Gastroesophageal sphincter (tissue), 4 donors: ENCODE measurements at places on chromosomes 16 and 17. TPM values are rescaled to one million over a fixed set of nuclear protein-coding genes. Genes with fewer than 3 reads are reported as not detected.

DNA sequence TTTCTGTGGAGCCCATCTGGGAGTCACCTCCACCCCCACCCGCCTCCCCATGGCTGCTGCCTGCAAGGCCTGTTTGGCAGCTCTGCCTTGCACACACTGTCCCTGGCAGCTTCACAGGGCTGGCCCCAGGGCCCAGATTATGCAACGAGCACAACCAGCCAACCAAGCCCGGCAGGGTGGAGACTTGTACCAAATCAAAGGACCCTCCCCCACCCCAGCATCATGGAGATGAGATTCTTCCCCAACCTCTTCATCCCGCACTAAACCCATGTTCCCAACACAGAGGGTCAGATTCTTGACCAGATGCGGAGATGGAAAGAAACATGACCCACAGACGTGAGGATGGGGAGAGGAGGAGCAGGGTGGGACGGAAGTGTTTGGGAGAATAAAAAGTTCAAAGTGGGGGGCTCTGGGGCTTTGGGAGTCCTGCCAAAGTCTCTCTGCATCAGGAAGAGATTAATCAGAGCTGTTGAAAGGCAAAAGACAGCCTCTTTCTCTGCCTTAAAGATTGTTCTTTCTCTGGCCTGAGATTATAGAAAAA is 3.8 kb downstream of the SMARCD2 start:
- ATAC-seq, result peak; percentile 80

DNA sequence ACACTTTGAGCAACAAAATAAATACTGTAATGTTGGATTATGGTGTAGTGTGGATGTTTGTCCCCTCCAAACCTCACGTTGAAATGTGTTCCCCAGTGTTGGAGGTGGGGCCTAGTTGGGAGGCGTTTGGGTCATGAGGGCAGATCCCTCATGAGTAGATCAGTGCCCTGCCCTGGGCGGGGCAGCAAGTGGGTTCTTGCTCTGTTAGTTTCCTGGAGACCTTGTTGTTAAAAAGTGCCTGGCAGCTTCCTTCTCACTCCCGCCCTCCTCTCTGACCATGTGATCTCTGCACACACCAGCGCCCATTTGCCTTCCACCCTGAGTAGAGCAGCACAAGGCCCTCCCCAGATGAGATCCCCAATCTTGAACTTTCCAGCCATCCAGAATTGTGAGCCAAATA is 67.7 kb downstream of the MPRIP start:
- ATAC-seq, result peak; percentile 6

DNA sequence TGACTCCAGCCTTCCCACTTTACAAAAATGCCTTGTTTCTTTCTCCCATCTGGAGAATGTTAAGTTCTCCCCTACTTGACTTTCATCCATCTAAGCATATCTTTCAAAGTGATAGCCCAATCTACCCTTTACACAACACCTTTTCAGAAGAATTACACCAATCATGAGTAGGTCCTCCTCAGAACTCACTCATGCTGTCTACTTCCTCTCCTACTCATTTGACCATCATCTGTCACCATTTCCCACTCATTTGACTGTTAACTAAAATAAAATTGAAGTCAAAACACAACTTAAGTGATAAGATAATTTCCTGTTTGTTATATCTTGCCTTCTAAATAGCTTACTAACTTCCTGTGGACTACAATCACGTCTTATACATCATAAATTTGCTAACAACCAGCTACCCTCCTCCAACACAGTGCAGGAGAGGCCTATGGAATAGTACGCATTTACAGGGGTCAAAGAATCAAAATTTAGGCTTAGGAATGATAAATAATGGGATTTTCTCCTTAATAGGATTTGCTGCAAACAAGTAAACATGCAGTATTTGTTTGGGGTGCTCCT is 16.1 kb downstream of the KCNJ16 start:
- ATAC-seq, result no peak

- ATAC-seq, result no peak
Observed at GRCh38 chr17:46081018-46081320, 81.9 kb downstream of the STH start.

GRCh38 chr17:1083451-1084187 is 86.7 kb downstream of the TIMM22 start:
- no peak for ATAC-seq

- no peak for ATAC-seq
Observed at GRCh38 chr16:48810803-48811453, 200.9 kb upstream of the N4BP1 start.

DNA sequence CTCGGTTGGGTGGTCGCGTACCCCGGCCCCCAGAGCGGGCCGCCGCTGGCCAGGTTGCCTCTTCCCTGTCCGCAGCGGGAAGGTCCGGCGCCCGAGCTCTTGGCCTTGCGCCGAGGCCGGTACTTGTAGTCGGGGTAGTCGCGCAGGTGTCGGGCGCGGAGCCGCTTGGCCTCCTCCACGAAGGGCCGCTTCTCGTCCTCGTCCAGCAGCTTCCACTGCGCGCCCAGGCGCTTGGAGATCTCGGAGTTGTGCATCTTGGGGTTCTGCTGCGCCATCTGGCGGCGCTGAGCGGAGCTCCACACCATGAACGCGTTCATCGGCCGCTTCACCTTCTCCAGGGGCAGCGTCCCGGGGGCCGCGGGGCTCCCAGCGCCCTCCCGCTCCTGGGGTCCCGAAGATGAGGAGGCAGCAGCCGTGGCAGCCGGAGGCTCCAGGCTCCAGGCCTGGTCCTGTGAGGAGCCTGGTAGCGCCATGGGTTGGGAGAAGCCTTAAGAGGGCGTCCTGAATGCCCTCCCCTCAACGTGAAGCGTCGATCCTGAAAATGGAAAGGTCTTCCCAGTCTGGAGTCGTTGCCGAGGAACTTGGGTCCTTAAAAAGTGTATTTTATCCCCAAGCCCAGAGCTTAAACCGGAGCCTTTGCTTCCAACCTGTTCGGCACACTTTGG is 558 bp downstream of the SOX15 start:
- ATAC-seq, result peak; percentile 89

DNA sequence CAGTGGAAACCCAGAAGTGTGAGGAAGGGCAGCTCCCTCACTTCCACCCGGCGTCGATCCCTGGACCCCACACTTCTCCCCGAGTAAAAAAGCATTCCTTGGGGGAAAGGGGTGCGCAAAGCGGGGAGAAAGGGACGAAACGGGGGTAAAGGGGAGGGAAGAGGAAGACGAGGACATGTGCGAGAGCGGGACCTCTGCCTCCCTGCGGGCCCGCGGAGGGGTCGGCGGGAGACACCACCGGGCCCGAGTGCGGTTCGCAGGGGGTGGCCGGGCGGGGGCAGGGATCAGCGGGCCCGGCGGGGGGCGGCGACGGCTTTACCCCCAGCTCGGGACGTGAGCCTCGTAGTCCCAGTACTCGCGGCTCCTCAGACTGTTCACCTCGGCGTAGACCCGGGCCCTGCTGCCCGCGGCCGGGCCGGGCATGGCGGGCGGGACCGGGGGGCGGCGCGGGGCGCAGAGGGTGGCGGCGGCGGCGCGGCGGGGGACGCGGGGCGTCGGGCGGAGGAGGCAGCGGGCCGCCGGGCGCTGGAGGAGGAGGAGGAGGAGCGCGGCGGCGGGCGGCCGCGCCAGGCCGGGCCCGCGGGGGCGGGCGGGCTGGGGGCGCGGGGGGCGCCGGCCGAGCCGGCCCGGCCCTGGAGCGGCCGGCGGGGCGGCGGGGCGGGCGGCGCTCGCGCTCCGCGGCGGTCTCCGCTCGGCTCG is 443 bp downstream of the CSNK2A2 start:
- no peak for ATAC-seq

DNA sequence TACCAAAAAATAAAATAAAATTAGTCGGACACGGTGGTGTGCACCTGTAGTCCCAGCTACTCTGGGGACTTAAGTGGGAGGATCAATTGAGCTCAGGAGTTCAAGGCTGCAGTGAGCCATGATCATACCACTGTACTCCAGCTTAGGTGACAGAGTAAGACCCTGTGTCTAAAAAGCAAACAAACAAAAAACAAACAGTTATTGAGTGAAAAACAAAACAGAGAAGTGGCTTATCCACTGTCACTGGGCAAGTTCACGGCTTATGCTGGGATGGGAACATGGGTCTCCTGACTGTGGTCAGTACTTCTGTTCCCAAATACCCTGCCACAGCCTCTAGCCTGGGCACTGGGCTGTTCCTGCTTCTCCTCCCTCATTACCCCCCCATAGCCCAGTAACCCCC is 9.5 kb upstream of the GRN start:
- ATAC-seq, result no peak

DNA sequence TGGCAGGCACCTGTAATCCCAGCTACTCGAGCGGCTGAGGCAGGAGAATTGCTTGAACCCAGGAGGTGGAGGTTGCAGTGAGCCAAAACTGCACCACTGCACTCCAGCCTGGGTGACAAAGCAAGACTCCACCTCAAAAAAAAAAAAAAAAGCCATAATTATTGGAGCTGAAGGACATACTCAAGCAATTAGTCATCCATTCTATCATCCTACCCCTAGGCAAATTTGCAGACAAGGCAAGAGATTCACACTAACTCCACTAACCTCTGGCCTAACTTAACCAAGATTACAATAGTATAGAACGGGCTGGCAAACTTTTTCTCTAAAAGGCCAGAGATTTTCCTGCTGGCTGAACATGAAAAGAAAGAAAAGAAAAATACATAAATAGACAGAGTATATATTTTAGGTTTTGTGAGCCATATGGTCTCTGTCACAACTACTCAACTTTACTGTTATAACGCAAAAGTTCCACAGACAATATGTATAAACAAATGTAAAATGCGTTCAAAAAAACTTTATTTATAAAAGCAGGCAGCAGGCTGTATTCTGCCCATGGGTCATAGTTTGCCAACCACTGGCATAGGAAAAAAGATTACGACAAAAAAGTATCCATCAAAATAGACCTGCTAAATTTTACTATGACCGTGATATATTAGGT is 29.7 kb downstream of the BRIP1 start:
- ATAC-seq, result no peak

DNA sequence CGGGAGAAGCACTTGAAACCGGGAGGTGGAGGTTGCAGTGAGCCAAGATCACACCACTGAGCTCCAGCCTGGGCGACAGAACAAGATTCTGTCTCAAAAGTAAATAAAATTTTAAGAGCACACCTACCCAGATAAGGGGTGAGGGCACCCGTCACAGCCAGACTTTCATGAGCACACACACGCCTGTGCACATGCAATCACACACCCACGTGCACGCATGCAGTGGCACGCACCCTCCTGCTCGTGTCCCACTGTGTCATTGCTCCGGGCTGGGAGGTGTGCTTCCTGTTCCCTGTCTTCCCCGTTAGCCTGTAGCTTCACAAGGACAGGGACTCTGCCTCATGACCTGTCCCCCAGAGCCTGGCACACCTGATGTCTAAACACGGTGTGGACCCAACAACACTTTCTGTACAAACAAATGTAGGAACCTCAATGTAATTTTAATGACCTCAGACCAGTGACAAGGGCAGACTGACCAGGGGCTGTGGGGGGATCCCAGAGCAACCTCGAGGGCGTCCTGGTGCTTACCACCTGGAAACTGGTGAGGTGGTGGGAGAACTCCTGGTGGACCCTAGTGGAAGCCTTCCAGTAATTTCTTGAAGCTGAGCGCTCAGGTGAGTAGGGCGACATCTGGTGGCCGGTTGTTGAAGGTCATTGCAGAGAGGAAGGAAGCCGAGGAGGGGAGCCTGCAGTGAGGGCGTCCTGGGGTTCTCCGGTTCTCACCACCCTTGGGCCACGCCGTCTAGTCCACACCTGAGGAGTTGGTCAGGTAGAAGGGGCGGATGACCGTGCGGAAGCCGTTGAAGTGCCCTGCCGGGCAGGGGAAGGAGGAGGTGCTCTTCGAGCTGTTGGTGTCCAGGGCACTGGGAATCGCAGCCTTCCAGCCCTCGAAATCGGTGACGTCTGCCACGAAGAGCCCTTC is 8.6 kb downstream of the LGALS3BP start:
- peak; percentile 31 for ATAC-seq

GRCh38 chr16:10846213-10846998 is 27.8 kb upstream of the TVP23A start:
- no peak for ATAC-seq

DNA sequence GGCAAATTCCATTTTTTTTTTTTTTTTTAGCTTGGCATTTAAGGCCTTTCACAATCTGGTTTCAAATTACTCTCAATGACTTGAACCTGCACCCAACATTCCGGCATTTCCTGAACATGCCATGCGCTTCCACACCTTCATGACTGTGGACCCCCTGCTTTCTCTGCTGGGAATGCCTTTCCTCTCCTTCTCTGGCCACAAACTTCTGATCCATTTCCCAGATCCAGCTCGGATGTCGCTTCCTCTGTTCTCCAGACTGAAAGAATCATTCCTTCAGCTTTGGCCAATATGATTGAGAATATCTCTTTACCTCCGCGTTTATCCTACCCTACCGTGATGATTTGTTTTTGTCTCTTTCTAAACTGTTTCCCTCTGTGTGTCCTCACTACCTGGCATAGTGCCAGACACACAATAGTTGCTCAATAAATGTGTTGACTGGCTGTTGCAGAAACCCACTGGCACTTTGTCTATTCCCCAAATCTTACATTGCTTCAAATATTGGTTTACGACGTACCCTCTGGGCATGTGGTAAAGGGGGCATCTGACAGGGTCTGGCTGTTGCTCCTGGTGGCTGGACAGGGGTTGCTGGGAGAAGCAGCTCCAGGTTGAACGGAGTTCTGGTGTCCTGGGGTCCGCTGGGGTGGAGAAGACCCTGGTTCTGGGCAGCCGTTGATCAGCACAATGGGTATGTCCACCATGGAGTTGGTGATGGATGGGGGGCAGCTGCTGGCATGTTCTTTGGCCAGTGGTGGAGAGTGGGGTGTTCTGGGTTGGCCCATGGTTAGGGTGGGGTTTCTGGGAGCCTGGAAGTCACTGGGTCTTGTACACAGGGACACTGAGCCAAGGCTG is 14.7 kb downstream of the TNS4 start:
- no peak for ATAC-seq

DNA sequence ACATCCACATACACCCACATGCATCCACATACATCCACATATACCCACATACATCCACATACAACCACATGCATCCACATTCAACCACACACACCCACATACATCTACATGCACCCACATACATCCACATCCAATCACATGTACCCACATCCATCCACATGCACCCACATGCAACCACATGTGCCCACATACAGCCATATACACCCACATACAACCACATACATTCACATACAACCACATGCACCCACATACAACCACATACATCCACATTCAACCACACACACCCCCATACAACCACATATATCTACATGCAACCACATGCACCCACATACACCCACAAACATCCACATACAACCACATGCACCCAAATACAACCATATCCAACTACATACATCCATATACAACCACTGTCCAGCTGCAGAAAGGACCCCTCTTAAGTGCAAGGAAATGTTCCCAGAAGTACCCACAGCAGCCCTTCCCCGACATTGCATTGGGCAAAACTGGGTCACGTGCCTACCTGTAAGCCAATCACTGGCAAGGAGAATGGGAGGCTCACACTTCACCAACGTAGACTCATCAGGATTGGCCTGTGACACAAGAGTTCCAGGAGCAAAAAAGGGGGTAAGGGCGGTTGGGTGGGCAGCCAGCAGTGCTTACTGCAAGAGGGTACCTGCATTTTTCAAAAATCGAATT is 18.1 kb downstream of the CALB2 start:
- no peak for ATAC-seq

RND2 gene
- 1.5 TPM for total RNA-seq

FBXW10 gene
- not detected for total RNA-seq

SNX20 gene
- total RNA-seq, result 0.84 TPM

GAS2L2 gene
- 1.5 TPM for total RNA-seq
